Activated T-cell treated with anti-CD3 and anti-CD28 coated beads for 48 hours (primary cell): ENCODE measurements at places on chromosomes 3 and 15.

- no peak for DNase-seq
Measured at GRCh38 chr15:101176625-101177024, 75.2 kb downstream of the CHSY1 start.

DNA sequence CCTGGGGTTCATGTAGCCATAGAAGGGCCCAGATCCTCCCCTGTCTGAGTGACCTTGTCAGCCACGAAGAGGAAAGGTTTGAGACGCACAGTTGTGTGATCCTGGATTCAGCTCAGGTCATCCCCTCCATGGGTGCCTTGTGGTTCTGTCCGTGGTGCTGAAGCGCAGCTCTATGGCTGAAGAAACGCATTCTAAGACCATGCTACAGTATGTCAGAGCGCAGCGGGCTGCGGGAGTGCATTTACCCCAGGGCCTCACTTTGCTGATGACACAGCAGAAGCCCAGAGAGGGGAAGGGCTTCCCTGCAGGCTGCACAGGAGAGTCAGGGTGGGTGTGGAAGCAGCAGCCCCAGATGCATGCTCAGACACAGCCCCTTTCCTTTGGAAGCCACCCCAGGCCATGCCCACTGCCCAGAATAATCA, 68.8 kb upstream of the IQSEC1 start:
- peak; percentile 8 for DNase-seq

- DNase-seq = no peak
Measured at GRCh38 chr3:184889312-184889904, 77.4 kb downstream of the VPS8 start.

- no peak for DNase-seq
Measured at GRCh38 chr15:70902107-70902506, 9.5 kb downstream of the LRRC49 start.

DNA sequence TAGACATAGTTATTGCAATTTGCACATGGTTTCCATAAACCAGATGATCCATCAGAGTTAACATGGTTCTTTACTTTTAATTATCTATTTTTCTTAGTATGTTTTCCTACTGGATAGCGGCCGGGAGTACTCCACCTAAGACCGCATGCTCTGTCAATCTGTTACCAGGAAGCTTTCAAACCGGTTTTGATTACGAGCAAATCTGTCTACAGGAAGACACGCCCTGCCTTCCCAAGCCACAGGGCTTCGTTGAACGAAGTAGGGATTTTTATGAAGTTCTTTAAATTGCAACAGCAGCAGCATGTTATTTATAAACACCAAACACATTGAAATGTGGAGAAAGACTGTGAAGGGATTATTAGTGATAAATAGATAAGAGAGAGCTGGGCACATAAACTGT, 283.3 kb upstream of the ROBO2 start:
- no peak for DNase-seq

DNA sequence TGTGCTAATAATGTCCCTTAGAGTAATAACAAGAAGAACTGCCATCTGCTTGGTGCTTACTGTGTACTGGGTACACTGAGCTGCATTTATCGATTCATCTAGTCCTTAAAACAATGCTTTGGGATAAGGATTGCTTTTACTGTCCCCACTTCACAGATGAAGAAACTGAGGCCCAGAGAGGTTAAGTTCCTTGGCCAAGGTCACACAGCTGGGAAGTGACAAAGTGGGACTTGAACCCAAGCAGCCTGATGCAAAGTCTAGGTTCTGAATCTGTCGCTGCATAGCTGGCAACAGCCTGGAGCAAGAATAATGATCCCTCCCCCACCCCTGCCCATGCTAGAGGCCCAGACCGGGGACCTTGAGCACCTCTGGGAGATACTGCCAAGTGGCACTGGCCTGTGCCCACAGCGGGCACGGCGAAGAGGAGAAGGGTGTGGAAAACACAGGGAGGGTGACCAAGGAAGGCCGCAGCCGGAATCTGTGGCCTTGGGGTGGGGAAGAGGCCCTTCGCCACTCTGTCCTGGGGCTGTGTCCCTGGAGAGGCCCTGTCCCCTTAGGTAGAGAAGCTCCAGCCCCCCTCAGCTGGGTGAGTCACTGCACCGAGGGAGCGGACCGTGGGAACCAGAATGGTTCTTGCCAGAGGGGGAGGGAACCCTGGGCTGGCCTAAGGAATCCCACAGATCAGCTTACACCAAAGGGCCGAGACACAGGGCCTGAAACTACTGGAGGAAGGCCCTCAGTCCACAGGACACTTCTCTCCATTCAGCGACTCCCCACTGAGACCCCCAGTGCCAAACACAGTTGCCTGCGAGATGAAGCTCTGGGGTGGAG, 3.5 kb downstream of the PLXND1 start:
- DNase-seq = no peak

DNA sequence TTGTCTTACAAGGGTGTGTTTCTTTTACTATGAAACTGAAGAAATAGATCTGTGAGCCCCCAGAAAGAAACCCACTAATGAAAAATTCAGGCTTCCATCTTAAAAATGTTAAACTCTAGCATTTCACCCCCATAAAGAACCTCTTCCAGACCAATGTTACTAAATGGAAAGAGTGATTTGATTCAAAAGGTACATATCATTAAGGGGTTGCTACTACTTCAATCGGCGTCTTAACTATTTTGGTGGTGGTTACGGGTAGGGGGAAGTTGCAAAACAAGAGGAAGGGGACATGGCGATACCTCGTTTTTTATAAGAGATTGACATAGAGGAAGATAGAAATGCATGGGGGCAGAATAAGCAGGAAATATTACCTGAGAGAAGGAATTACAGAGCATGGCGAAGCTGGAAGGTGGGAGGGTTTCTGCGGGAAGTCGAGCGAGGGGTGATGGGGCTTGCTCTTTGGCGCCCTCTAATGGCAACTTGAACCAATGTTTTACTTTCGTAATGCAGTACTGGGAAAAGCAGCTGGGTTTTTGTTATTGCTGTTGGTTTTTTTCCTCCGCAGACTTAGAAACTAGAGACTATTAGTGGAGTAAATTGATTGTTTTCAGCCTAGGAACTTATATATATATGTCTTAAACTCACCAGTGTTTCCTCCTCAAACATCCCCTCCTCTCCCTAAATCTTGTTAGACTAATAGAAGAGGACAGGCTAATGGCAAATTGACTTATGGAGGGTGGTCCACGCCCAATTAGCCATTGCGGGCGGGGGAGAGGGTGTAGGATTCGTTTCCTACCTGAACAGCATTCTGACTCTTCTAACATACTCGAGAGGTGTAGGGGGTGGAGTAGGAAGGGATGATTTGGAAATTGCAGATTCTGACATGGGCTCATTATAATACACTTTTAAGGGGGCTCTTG, 11.3 kb upstream of the SOX2 start:
- DNase-seq = no peak

DNA sequence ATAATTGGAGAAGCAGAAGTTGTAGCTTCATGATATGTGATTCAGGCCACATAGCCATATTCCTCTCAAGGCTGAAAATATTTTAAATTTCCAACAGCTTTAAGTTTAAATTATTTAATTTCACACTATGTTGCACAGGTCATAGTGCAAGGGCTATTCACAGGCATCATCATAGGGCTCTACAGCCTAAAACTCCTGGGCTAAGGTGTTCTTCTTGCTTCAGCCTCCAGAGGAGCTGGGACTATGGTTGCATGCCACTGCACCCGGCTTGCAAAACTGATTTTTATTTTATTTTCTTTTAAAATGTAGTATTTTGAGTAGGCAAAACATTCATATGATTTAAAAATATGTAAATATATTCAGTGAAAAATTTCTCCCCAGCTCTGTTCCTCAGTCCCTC, 6.0 kb upstream of the CEP97 start:
- DNase-seq = no peak

GRCh38 chr3:21744793-21745192, 6.2 kb downstream of the ZNF385D start:
- DNase-seq = no peak
